ENCODE measurements at places on chromosomes 2 and 18.

DNA sequence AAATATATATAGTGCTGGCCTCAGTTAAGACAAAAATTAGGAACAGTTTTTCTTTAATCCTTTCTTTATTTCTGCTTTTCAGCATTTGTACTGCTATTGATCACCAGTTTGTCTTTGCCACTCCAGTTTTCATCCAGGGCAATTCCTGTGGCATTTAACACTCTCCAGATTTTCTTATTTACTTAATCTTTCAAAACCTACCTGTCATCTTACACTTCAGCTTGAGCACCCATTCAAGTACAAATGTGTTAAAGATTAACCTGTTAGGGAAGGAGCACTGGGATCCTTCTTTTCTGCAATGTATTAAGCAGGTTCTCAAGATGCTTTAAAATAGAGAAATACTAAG lies 101.8 kb upstream of the SCN1A start:
- no peak for DNase-seq

- DNase-seq: no peak
Measured at GRCh38 chr2:143402451-143402850, 273.2 kb downstream of the ARHGAP15 start.

DNA sequence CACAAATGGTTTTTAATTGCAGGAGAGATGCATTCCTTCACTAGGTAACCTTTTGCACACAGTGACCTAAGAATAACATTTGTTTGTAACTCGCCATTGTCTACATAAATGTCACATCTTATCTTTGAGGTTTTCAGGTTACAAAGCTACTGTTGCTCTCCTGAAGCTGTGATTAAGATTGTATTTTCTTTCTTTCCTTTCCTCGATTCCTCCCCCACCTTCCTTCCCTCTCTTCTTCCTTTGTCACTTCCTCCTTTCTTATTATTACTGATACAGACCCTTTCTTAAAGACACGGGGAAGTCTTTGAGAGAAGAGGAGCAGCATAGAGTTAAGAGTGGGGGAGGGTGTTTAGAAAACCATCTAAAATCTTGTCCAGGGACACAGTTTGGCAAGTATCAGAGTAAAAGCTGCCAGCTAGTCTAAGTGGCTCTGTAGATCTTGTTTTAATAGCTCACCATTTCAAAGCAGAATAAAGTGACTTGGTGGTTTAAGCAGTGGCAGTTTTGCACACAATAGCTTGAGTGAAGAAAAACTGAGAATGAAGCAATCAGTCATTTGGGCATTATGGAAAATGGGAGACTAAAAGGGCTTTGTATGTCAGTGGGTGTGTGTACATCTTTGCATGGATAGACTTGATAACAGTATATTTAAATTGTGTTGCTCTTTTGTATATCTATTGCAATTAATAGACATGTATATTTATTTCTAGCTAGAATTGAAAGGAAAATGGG lies 10.9 kb downstream of the CERS6 start:
- no peak for DNase-seq

GRCh38 chr2:26072925-26073768 lies 39.3 kb downstream of the RAB10 start:
- DNase-seq: peak; percentile 37

- DNase-seq: no peak
Measured at GRCh38 chr2:113155331-113155730, 18.4 kb upstream of the PSD4 start.

DNA sequence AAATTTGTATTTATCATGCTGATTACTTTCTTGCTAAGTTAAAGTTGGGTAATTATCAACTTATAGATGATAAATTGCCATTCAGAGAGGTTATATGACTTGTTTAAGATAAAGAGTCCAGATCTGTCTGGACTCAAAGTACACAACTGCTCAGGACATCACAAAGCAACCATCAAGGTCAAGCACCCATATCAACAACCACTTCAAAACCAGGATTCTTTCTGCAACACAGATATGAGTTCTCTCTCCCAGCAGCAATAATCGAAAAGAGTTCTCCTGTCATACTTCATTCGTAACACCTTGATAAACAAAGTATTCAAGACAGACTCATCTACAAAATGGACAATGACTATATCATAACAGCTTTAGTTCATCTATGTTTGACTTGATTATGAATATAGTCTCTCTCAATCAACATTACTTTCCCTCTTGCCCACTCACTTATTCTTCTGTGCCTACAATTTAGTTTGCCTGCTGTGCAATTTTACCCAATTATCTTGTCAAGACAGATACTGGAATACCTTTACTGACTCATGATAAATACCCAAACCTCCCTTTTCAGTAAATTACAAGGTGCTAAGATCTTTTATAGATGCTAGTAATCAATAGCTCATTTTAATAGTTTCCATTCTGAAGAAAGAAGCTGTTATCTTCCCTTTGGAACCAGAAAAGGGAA lies 281.8 kb downstream of the NBAS start:
- DNase-seq: peak; percentile 77

- DNase-seq: no peak
Measured at GRCh38 chr2:61550375-61551209, 12.4 kb upstream of the XPO1 start.

- no peak for DNase-seq
Measured at GRCh38 chr2:149015501-149015900, 23.0 kb upstream of the LYPD6B start.

- DNase-seq: no peak
Measured at GRCh38 chr2:218761795-218762194, 20.2 kb upstream of the CYP27A1 start.

- no peak for DNase-seq
Measured at GRCh38 chr2:76268484-76268883, 557.8 kb upstream of the GCFC2 start.

DNA sequence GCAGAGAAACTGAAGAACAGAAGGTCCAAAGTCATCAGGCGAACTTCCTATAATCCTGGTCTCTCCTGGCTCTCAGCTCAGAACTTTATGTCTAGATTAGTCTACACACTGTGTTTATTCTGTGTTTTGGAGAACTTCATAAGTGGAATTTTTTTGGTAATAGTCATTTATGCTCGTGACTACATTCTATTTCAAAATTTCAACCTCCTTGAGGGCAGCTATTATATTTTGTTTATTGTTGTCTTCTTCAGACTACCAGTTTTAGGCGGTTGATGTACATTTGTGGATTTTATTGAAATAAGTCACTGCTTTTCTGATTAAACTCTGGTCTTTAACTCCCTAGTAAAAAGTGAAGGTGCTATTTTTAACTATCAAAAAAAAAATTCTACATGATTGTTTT lies 816.6 kb downstream of the SATB2 start:
- DNase-seq: no peak

DNA sequence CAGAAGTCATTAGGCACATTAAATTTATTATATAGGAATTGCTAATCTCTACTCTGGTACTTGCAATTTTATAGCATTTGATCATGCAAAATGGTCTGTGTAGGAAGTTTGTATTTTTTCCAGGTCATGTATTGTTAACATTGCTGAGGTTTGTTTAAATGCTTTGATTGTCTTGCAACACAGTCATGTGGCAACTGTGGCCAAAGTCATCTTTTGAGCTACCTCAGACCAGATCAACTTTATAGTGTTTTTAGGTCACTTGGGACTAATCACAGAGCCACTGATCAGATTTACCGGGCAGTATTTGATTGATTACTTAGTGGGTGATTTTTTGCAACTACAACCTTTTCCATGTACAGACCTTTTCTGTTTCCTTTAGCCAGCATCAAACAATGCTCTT lies 3.7 kb downstream of the SERPINB5 start:
- DNase-seq: no peak

GRCh38 chr18:9712611-9713010 lies 4.5 kb downstream of the RAB31 start:
- DNase-seq: no peak

DNA sequence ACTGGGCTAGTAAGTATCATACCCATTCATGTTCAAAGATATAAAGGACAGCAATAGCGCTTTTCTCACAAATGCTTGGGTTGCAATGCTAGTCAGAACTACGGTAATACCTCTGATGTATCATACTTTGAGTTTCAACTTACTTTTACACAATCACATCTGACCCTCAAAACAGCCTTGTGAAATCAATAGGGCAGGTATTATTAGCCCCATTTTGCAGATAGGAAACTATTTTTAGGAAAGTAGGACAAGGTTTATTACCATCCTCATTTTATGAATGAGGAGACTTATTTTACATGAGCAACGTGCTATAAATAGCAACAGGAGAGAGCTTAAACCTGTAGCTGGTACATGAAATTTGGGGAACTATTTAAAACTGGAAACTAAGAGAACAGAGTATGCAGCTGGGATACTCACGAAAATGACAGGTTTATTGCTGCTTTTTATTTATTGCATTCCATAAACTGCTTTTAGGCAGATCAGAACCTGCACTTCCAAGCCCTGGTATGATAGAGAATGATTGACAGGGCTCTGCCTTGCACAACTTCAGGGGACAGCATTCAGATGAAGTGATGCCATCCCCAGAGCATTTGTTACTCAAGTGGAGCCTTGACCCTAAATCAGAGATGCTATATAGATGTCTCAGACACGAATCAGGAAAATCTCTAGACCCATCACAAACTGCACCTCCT lies 42.4 kb upstream of the PPM1B start:
- DNase-seq: peak; percentile 53

DNA sequence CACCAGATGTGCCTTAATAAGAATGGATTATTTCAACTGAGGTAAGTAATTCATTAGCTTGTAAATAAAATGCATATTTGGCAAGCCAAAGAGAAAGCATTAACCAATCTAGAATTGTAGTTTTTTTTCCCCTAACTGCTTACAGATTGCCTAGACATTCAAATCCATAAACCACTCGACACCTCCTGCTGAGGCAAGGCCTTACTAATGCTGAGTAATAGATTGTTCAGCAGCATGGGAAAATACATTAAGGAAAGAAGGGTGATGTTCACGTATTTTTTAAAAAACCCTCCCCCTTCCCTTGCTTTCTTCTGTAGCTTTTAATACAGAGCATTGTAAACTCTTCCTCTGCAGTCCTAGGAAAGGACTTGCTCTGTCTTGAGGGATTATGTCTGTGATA lies 17.0 kb upstream of the LINC00305 start:
- DNase-seq: no peak

GRCh38 chr2:27729614-27730013 lies 41.9 kb upstream of the MRPL33 start:
- no peak for DNase-seq

DNA sequence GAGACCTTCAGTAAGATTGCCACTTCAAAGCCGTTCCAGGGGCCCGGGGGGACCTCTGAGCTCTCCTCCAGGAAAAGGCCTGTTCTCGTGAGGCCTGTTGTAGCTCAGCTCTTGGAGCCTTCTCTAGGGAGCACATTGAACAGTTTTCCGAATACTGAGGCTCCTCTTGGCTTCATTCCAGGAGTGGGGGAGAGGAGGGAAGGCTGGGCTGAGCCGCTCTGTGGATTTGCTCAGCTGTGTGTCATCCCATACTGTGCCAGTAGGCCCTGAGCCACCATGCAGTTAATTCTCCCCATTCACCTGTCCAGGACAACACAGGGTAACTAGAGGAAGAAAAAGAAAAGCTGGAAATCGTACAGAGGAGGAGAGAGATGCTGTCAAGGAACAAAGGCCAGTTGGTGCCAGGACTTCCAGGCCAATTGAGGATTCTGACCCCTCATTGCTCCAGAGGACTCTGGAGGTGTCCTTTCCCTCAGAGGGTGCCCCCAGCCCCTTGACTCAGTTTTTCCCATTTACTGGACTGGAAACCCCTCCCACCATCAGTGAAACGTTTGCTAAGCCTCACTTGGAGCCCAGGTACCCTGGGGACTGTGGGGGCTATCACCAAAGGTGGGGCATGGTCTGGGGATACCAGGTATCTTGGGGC lies 41.4 kb downstream of the HS1BP3 start:
- peak; percentile 34 for DNase-seq

DNA sequence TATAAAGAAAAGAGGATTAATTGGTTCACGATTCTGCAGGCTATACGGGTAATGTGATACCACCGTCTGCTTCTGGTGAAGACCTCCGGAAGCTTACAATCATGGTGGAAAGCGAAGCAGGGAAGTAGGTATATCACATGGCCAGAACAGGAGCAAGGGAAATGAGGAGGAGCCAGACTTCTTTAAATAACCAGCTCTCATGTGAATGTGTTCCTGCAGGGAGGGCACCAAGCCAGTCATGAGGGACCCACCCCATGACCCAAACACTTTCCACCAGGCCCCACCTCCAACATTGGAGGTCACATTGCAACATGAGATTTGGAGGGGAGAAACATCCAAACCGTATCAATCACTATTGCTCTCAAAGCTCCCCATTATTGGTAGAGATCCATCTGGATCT lies 61.8 kb downstream of the EFEMP1 start:
- DNase-seq: no peak

- DNase-seq: peak; percentile 66
Measured at GRCh38 chr2:41859615-41860514, 188.0 kb upstream of the PKDCC start.

GRCh38 chr2:24411488-24412151 lies 51.3 kb upstream of the ITSN2 start:
- DNase-seq: no peak

GRCh38 chr18:45275367-45276113 lies 339.7 kb upstream of the SLC14A2 start:
- DNase-seq: peak; percentile 27

- no peak for DNase-seq
Measured at GRCh38 chr18:35910327-35910726, 62.2 kb upstream of the RMP24 start.

- DNase-seq: no peak
Measured at GRCh38 chr2:217948897-217949296, 53.9 kb downstream of the TNS1 start.

GRCh38 chr2:231926180-231926741 lies at the start of gene NPPC:
Gene NPPC (minus strand): TSS chr2:231926396. CDS start chr2:231926249, 147 bp downstream.
- DNase-seq: no peak

- no peak for DNase-seq
Measured at GRCh38 chr2:200081236-200081635, 125.9 kb downstream of the MAIP1 start.

- no peak for DNase-seq
Measured at GRCh38 chr2:151472966-151473365, 63.3 kb downstream of the RIF1 start.

DNA sequence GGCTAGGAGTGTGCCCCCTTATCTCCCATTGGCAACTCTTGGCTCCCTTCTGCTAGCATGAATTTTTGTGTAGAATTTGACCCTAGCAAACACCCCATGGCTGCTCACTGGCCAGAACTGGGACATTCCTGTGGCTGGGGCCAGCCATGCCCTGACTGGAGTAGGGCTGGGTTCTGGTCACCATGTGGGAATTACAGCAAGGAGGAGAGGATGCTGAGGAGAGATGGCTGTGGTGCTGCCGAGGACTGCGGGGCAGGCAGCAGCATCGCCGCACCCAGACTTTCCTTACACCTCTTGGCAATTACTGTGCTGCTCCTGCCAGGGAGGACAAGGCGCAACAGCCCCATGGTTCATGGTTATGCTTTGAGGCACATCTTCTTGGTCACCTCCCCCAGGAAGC lies 12.7 kb downstream of the KCNF1 start:
- DNase-seq: no peak

- no peak for DNase-seq
Measured at GRCh38 chr2:172630181-172630580, 74.3 kb downstream of the PDK1 start.

- no peak for DNase-seq
Measured at GRCh38 chr2:63163161-63163820, 112.7 kb downstream of the OTX1 start.

DNA sequence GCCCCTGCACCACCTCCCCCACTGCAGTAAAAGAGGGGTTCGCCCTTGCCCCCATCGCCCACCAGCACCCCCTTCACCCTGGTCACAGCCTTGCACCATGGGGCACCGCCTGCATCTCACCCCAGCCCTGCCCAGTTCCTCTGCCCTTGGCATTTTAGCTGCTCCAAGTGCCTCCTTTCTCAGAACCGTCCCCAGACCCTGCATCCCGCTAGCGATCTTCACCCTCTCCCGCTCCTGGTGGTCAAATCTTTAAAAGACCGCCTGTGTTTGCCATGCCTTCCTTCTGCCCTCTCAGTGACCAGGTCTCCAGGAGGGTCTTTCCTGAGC lies 114.7 kb upstream of the OTOS start:
- no peak for DNase-seq

All from small intestine (tissue), 16 donors.